ENCODE measurements at places on chromosomes 1 and 21.

DNA sequence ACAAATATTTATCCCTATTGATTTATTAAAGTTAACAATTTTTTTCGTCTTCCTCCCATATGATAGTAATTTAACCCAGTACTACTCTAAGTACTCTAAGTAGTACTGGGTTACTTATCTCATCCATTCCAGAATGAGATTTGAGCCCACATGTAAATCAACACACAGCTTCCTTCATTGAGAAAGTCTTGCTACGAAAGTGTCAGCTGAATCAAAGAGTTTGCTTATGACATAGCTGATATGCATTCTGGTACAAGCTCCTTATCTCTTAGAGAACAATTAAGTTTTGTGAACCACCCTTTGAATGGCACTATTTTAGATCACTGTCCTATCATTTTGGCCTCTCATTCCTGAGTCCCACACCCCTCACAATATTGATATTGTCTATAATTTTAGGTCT is 2.4 kb upstream of the SLC44A3 start:
- no peak for DNase-seq

DNA sequence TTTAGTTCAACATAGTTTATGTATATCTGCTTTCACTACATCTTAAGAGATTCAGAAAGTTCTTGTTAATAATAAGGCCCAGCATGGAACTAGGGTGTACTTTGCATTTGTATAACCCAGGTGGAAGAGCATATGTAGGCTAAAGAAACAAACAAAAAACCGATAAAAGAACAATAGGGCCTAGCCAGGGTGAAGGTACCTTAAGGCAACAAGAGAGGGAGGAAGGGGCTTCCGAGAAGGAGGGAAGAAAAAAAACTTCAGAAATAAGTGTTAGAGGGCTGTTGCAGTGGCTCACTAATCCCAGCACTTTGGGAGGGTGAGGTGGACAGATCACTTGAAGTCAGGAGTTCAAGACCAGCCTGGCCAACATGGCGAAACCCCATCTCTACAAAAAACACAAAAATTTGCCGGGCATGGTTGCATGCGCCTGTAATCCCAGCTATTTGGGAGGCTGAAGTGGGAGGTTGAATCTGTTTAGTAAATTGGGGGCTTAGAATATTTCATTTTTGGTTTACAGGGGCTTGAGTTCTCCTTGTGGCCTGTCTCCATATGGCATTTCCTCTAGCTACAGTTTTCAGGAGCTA is 4.7 kb upstream of the SPATA45 start:
- DNase-seq = no peak

DNA sequence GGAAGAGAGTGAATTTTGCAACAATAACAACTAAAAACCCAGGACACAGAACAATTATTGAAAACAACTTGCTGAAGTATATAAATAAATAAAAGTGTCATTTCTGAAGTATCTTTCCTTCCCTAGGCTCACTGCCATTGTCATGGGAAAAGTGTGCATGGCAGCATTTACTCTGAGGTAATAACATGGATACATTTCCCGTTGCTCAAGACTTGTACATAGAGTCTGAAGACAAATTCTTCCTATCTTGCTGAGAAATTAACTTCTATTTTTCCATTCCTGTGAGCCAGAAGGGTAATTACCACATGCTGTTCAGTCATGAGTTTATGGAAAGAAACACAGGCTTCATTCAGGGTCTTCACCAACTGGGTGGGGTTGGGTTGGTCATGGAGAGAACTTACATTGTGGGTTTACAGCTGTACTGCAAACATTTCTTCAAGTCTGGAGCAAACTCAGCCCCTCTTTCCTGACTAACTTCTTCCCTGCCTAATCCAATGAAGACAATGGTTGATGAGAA is 32.2 kb downstream of the ST6GALNAC3 start:
- DNase-seq = no peak

DNA sequence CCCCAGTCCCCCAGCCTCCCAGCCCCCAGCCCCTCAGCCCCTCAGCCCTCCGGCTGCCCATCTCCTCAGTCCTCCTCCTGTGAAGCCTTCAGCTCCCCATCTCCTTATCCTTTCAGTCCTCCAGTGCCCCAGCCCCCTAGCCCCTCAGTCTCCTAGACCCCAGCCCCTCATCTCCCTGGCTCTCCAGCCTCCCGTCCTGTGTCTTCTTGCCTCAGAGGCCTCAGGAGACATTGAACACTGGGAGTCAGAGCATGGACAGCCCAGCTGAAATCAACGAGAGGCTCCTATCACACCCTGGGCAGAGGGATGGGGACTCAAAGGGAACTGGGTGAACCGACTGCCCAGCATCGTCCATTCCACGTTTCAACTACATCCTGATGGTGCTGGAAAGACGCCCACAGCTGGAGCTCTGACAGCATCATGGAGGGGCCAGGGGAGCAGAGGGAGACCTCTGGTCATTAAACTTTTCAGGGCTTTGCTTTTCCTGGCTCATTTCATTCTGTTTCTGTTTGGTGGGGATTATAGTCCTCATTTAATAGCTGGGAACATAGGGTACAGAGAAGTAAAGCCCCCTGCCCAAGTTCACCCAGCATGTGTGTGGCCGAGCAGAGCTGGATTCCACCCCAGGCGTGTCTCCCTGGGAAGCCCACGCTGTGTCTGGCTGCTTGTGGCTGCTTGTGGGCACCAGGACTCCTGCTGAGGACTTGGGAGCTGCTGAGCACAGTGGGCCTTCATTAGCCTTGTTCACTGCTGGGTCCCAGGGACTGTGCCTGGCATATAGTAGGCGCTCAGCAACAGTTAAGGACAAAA is 396.7 kb downstream of the PTPRU start:
- no peak for DNase-seq

DNA sequence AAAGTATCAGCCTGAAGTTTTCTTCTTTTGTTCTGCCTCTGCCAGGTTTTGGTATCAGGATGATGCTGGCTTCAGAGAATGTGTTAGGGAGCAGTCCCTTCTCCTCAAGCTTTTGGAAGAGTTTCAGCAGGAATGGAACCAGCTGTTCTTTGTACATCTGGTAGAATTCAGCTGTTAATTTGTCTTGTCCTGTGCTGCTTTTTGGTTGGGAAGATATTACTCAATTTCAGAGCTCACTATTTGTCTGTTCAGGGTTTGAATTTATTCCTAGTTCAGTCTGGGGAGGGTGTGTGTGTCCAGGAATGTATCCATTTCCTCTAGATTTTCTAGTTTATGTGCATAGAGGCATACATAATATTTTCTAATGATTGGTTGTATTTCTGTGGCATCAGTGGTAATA is 12.8 kb downstream of the ZNF678 start:
- DNase-seq = no peak

DNA sequence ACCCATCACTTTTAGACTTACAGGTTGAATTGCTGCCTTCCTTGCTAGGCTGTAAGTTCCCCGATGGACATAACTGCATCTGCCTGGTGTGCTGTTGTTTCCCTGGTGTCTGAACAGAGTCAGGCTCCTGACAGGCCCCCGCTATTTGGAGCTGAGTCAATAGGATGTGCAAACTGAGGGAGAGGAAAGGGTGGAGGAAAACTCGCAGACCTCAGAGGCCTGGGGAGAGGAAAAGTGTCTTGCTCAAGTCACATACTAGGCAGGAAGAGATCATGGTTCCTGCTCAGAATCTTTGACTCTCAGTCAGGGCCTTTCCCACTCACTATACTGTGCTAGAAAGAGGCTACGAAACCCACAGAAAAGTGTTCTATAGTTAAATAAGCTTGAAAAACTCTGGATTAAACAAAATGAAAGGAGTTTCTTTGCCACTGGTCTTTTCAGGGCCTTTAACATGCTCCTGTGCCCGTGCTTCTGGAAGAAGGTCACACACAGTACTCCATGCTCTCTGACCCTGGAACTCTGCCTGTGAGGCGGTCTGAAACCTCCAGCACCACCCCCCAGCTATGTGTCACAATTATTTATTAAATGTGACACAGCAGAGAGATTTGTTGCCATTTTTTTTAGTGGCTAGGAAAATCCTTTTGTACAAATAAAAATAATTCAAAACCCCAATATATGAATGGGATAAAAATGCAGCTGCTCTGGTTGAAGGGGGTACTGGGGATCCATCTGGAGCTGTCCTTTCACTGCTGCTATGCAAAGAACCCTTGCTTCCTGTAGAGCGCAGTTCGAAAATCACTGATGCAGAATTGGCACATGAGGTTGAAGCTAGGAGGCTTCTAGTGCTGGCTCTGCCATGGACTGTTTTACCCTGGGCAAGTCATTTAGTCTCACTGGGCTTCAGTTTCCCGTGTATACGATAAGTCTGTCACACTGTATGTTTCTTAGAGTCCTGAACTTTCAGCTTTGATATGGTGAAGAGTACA is 20.1 kb upstream of the CDCP2 start:
- no peak for DNase-seq

DNA sequence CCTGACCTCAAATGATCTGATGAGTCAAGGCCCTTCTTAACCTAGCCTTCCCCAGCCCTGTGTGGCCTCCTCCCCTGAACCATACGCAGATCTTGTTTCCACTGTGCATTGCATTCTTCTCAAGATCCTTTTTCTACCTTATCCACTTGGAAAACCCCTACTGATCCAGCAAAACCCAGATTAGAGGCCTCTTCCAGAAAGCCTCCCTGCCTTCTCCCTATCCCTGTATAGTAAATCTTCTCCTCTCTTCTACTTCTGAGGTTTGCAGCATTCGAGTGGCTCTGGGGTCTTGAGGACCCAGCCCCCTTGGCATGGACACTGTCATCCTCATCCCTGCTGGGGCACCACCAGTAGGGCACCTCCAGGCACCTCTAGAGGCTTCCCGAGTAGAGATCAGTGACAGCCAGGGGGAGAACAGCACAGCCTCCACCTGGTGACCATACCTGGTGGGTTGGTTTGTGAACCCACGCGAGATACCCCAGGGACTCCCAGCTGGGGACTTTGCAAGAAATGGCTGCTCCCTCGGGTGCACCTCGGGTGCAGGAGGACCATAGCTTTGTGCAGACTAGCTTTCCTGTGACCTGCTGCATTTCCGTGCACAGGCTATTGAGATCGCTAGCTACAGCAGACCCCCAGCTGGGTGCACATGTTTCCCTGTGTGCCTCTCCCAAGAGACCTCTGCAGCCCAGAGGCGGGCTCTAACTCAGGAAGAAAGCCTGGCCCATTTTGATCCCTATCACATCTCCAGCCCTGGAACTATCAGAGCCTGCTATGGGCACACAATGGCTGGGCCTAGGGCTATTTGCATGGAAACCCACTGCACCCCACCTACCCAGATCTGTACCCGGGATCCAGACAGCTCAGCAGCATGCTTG is 34.2 kb downstream of the MATN1 start:
- no peak for DNase-seq

- DNase-seq = no peak
These were observed 163.8 kb downstream of the COL24A1 start for GRCh38 chr1:85992791-85993190.

DNA sequence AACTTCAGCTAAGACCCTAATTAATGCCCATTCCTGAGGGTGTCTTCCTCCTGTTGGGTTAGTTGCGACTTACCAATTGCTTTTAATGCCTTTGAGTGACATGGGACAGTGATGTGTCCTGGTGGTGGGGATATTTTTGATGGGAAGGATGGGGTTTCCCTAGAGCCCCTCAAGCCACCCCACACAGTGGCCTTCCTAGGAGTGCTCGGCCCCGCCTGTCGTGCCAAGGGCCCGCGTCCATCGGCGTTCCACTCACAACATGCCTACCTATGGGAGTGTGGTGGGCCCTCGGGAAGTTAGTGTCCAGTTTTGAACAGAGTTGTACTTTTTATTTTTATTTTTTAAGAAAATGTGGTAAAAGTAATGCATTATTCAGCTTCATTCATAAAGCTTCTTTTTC is 50.1 kb upstream of the TSPAN2 start:
- no peak for DNase-seq

DNA sequence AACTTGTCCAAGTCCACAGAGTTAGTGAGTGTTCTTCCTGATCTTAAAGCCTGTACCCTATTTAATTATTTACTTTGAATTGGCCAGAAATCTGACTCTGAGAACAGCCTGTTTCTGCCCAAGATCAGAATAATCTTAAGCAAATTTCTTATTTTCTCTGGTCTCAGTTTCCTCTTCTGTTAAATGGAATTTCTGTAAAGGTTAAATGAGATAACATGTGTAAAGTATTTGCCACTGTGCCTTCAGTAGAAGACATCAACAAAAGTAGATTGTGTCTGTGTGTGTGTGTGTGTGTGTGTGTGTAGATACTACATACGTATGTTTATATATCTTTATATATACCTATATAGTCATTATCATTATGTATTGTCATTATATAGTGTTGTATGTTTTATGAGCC is 124.2 kb upstream of the FGGY start:
- DNase-seq = no peak

GRCh38 chr1:44701141-44701573 is 26.6 kb downstream of the ARMH1 start:
- no peak for DNase-seq

DNA sequence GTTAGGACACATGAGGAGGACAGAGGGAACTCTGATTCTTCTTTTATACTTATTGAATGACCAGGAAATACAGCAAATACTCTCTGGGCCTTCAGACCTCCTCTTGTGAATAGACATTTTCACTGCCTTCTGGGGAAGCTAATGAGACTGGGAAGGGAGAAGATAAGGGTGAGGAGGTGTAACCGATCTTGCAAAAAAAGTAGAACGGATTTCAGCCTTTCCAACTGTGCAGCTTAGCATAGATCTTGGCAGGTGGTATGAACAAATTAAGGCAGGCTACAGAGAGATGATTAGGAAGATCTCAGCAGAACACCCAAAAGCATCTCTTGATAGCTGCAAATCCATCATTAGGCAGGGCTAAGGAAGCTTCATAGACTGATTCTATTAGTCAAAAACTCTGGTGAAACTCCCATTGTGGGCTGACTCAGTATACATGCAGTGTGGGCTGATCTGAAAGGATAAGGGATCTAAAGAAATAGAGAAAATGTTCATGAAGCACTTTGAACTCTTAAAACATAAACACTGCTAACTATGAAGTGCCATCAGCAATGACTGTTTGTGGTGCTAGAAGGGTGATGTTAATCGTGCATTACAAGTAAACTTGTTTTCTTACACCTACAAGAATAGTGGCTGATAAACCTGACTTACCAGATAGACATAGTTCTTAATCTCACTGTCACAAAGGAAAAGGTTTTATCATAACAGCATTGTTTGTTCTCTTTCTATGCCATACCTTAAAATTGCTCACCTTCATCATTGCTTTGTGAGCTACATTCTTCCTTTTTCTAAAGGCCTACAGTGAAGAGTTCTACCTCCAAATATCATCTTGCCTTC is 85.5 kb upstream of the PALMD start:
- no peak for DNase-seq

GRCh38 chr21:18228060-18228739 is 16.4 kb upstream of the CHODL start:
- no peak for DNase-seq

DNA sequence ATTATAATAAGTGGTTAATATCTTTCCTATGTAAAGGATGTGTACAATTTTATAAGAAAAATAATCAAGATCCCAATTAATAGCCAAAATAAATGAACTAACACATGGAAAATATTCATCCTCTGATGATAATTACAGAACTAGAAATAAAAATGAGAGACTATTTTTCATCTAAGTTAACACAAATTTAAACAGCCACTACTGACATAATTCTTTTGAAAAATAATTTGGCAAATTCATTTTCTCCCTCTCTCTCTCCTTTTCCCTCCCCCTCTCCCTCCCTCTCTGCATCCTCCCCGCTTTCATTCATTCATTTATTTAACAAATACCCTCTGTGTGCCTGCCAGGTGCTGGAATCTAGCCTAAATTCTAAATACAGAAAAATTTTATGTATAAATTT is 10.3 kb upstream of the SFPQ start:
- no peak for DNase-seq

Measured in activated T-cell treated with anti-CD3 and anti-CD28 coated beads for 48 hours (primary cell).